KG1 (cell line): ENCODE measurements at places on chromosomes 3 and 15.

- DNase-seq, result no peak
These were observed 35.1 kb downstream of the POC1A start for GRCh38 chr3:52119099-52119498.

DNA sequence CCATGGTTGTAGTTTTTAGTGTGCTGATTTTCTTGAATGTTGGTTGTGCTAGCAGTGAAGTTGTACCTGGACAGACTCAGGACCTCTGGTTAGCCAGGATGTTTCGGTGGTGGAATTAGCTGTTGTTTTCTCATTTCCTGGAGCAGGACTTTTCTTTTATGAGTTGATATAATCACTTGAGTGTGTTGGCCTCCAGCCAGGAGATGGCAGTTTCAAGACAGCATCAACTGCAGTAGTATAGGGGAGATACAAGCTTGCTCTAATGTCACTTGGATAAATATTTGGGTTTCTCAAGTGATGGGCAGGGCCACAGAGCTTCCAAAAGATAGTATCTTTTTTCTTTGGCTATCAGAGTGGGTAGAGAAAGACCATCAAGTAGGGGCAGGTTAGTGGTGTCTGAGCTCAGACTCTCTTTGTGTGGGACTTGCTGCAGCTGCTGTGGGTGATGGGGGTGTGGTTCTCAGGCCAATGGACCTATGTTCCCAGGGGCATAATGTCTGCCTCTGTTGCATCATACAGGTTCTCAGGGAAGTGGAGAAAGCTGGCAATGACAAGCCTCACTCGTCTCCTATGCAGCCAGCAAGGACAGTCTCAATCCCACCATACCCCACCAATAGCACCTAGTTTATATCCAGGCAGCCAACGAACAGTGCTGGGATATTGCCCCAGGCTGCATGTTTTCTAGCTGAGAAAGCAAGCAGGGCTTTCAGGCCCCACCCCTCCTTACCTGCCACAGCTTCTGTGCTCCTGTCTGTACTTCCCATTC is 14.6 kb upstream of the OR5K2 start:
- DNase-seq, result no peak

GRCh38 chr3:125641891-125642290 is 46.6 kb upstream of the OSBPL11 start:
- DNase-seq, result no peak

DNA sequence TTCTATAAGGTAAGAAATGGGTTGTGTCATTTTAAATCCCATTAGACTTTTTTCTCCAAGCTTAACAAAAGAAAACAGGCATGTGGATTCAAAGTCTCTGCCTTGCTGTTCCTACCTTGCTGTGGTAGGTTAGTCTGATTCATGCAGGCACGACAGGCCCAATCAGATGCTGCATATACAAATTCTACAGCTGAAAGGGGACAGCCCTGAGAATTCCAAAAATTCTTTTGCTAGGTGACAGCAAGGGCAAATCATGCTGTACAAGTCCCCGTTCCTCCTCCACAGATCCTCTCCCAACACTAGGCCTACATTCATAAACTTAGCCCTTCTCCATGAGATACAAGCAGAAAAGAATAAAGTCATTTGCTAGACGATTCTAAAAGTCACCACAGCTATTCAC is 161.2 kb upstream of the THBS1 start:
- no peak for DNase-seq

- DNase-seq, result peak; percentile 59
These were observed 4.8 kb downstream of the HES1 start for GRCh38 chr3:194140520-194141414.

DNA sequence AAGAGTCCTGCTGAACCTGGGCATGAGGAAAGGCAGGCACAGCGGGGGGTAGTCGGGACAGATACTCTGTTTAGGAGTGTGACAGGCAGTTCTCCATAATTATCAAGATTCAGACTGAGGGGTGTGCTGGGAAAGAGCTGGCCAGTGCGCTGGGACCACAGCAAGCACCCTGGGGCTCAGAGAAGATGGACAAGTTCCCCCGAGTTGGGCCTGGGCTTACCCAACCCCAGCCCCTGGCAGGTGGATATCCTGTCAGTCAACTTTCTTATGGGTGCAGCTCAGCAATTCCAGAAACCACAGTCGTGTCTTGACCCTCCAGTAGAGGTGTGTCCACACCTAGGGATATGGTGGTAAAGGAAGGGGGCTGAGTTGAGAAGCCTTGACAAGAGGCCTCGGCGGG is 49.2 kb upstream of the PRR20G start:
- DNase-seq, result no peak
